ENCODE measurements at places on chromosomes 13 and 19. TPM values are rescaled to one million over a fixed set of nuclear protein-coding genes. Genes with fewer than 3 reads are reported as not detected.

The CAMSAP3 gene
- total RNA-seq = 7.0 TPM

The CEACAM6 gene
- total RNA-seq = 41.6 TPM

The TLE6 gene
- not detected for total RNA-seq

The USHBP1 gene
- not detected for total RNA-seq

The CEACAM20 gene
- not detected for total RNA-seq

The KIR3DL2 gene
- total RNA-seq = not detected

The ZFP30 gene
- 21.1 TPM for total RNA-seq

All from bronchial epithelial cell (primary cell).